ENCODE measurements at places on chromosomes 3 and 15.

DNA sequence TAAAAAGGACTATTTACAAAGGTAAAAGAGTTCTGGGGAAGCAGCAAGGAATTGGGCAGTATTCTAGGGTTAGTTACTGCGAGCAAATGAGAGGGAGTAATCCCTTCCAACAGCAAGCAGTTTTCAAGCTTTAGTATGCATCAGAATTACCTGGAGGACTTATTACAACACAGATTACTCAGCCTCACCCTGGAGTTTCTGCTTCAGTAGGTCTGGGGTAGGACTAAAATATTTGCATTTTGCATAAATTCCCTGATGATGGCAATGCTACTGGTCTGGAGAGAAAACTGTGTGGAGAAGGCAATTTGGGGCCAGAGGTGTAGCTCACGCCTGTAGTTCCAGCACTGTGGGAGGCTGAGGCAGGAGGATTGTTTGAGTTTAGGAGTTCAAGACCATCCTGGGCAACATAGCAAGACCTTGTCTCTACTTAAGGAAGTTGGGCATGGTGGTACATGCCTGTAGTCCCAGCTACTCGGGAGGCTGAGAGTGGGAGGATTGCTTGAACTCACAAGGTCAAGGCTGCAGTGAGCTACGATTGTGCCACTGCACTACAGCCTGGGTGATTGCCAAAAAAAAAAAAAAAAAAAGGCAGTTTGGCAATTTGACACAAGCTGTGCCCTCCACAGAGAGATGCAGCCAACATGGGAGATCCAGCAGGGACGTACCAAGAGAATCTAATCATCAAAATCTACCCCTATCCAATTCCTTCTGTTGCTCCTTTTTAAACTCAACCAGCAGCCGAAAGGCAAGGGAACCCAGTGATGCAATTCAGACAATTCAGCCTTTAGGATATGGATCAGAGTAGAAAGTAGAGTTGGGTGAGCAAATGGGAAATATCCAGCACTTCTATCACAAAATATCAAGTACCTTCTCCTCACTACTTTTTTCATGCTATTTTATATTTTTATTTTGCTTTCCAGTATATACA is 27.1 kb upstream of the AP4E1 start:
- no peak for DNase-seq

- DNase-seq: no peak
These were observed 7.9 kb downstream of the NBEAL2 start for GRCh38 chr3:46987319-46987742.

GRCh38 chr15:91568036-91568435 is 285.5 kb upstream of the SLCO3A1 start:
- DNase-seq: no peak

DNA sequence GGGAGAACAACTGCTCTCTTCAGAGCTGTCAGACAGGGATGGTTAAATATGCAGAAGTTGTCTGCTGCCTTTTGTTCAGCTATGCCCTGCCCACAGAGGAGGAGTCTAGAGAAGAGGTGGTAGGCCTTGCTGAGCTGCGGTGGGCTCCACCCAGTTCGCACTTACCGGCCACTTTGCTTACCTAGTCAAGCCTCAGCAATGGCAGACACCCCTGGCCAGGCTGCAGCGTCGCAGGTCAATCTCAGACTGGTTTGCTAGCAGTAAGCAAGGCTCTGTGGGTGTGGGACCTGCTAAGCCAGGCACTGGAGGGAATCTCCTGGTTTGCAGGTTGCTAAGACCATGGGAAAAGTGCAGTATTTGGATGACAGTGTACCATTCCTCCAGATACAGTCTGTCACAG is 12.3 kb upstream of the TMEM45A start:
- DNase-seq: no peak

DNA sequence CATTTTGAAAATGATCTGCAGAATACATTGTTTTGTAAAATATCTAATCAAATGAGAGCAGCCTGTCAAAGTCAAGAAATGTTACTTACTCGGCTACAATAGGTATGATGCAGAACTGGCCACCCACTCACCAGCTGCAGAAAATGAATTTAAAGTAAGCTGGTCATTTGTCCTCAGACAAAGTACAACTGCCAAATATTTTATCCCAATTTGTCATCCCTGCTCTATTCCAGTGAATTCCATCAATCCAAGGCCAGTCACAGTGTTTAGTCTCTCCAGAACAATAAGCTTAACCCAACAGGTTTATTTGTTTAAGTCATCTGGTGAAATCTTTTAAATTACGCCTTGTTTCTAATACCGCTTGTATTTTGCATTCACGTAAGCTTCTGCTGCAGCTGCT is 46.6 kb upstream of the TCF12 start:
- no peak for DNase-seq

DNA sequence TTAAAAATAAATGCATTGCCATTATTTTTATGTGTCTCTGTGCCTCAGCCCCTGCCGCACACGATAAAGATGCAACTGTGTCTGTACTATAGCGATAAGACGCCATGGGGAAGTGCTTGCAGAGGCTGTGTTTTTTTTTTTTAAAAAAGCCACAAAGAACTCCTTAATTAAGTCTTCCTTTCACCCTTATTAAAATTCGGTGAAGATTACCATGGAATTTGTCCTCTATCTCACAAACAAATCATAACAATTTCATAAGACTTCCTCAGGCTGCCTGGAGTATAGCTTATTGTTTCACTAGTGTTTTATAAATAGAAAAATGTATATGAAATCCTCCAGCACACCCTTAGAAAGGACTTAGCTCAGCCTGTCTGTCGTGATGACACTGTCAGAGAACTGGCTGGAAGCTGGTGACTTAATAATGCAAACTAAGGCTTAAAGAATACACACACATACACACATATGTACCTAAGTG is 374.8 kb upstream of the SLCO3A1 start:
- DNase-seq: no peak

GRCh38 chr15:99732751-99733267 is 428 bp downstream of the LYSMD4 start:
- no peak for DNase-seq

GRCh38 chr3:161296814-161297213 is 74.5 kb downstream of the SPTSSB start:
- DNase-seq: no peak

- DNase-seq: no peak
These were observed 1046.3 kb downstream of the DIPK2A start for GRCh38 chr3:145017959-145018358.

DNA sequence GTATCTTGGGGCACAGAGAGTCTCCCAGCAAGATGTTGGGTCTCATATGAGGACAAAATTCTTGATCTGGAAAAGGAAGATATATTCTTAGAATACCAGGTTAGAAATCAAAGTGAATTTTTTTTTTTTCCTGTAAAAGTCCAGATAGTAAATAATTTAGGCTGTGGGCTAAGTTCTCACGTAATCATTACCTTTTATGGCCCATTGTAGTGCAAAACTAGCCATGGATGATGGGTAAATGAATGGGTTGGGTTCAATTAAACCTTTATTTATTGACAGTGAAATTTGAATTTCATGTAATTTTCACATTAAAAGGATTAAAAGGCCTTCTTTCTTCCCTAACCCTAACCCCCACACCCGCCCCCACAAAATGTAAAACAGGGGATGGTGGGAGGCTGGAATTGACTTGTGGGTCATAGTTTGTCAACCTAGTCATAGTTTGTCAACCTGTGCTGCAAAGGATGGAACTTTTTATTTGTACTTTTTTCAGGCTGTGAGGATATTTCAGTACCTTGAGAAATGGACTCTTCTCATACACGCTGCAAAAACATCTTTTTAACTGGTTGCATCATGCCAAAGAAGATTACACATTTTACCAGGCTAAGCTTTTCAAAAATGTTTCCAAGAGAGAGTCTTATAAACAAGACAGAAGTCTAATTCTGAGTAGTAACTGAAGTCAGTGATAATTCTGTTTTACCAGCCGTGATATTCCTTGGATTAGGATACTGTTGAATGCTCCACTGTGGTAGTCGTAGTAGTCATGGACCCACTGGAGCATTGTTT is 138.8 kb downstream of the AKAP13 start:
- no peak for DNase-seq

GRCh38 chr15:85730001-85730820 is 64.5 kb downstream of the KLHL25 start:
- DNase-seq: no peak

GRCh38 chr15:83113881-83114674 is 6.6 kb downstream of the TM6SF1 start:
- DNase-seq: no peak

GRCh38 chr3:100081986-100082692 is 32.2 kb downstream of the FILIP1L start:
- DNase-seq: no peak

- no peak for DNase-seq
These were observed 318.6 kb upstream of the LRRFIP2 start for GRCh38 chr3:37492977-37493471.

DNA sequence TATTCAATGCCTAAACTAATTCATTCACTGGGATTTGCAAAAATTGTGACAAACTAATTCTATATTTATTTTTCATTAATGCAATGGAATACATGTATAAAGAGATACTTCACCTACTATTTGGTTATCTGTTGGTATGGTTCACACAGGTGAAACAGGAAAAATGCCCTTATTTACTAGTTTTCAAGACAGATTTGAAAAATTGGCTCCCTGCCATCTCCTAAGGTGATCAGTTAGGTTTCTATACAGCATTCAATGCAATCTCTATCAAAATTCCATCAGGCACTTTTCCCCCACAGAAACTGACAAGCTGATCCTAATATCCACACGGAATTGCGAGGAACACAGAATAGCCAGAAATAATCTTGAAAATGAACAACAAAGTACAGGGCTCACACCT is 101.1 kb downstream of the DLG1 start:
- DNase-seq: no peak

- no peak for DNase-seq
These were observed 8.5 kb upstream of the ANPEP start for GRCh38 chr15:89822951-89823711.

DNA sequence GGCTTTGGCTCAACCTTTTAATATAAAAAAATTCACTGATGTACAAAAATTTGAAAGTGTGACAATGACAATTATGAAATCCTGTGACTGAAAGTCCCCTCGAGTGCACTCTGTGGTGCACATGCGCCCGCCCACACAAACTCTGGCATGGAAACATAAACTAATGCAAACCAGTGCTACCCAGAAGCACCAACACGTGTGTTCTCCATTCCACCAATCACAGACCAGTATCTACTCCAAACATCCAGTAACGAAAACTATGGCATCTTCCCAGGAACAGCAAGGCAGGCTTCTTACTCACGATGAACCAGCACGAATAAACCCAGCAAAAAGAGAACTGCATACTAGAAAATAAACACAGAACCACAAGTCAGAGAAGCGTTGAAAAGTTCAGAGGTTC is 11.7 kb upstream of the NMB start:
- DNase-seq: no peak

DNA sequence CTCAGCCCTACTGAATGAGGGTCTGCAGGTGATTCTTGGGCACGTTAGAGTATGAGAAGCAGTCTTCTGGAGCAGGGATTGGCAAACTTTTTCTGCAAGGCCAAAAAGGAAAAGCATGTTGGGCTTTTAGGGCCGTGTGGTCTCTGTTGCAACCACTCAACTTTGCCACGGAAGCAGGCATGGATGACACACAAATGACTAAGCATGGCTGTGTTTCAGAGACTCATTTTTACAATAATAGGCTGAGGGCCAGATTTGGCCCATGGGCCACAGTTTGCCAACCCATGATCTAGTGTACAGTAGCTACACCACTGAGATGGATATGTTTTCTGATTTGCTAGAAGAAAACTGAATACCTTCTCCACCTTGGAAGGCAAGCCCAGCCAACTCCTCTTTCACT is 66.1 kb upstream of the PRICKLE2 start:
- no peak for DNase-seq

GRCh38 chr3:81485444-81485865 is 276.0 kb downstream of the GBE1 start:
- DNase-seq: no peak

DNA sequence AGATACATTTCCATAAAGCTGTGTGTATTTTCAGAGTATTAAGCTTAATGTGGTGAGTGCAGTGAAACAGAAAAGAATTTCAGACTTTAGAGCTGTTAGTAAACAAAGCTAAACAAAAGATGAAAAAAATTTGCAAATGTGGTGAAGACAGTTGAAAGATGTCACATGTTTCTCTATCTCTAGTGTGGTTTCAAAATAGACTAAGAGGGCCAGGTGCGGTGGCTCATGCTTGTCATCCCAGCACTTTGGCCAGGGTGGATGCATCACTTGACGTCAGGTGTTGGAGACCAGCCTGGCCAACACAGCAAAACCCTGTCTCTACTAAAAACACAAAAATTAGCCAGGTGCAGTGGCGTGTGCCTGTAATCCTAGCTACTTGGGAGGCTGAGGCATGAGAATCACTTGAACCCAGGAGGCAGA is 466.0 kb upstream of the NR2F2 start:
- DNase-seq: no peak

DNA sequence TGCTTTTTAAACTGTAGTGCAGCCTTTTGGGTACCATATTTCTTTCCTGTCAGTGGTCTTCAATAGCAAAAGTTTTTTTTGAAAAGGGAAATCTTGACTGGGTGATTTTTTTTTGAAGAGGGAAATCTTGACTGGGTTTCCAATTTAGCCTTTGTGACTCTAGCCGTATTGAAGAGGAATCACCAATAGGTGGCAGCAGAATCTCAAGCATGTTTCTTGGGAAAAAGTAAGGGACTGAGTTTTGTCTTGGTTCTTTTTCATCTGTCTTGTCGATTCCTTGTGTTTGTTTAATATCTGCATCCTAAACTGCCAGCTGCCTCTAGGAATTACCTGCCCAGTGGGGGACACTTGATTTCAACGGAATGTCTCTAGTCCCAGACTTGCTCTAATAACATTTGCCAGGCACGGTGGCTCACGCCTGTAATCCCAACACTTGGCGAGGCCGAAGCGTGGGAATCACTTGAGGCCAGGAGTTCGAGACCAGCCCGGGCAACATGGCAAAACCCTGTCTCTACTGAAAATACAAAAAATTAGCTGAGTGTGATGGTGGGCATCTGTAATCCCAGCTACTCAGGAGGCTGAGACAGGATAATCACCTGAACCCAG is 89.2 kb downstream of the RBPMS2 start:
- DNase-seq: no peak

DNA sequence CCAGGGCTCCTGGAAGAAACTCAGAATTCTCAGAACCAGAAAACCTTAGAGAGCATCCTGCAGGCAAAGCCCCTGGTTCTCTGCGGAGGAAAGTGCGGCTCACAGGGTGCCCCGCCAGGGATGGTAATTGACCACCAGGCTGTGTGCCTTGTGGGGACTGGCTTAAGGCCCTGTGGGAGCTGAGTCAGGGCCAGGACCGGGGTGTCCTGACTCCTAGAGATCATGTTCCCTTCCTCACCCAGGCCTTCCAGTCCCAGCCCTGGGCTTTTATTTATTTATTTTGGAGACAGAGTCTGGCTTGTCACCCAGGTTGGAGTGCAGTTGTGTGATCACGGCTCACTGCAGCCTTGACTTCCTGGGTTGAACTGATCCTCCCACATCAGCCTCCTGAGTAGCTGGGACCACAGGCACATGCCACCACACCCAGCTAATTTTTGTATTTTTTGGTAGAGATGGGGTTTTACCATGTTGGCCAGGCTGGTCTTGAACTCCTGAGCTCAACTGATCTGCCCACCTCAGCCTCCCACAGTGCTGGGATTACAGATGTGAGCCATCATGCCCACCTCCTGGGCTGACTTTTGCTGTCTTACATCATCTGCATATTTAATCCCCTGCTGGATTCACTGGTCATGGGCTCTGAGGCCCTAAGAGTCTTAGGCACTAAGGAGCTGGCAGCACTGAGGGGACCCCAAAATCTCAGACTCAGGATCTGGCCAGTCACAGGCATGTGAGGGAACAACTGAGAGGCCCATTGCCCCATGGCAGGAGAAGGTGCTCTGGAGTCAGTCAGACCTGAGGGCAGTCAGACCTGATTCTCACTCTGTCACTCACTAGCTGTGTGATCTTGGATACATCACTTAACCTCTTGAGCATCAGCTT is 20.4 kb upstream of the LAMP3 start:
- no peak for DNase-seq

- no peak for DNase-seq
These were observed 399.7 kb downstream of the VPS13C start for GRCh38 chr15:61660579-61660978.
